ENCODE measurements at places on chromosomes 13 and 19. TPM values are rescaled to one million over a fixed set of nuclear protein-coding genes. Genes with fewer than 3 reads are reported as not detected.

The S1PR5 gene
- not detected for total RNA-seq

The LRRC63 gene
- not detected for total RNA-seq

The CYP4F2 gene
- total RNA-seq: 0.59 TPM

The SIGLEC8 gene
- not detected for total RNA-seq

The HS6ST3 gene
- 0.05 TPM for total RNA-seq

The CYP2A7 gene
- total RNA-seq: not detected

The SH2D3A gene
- 28.5 TPM for total RNA-seq

The PNMA8A gene
- 7.6 TPM for total RNA-seq

The ZNF582 gene
- total RNA-seq: not detected

The RASA3 gene
- 12.1 TPM for total RNA-seq

DNA sequence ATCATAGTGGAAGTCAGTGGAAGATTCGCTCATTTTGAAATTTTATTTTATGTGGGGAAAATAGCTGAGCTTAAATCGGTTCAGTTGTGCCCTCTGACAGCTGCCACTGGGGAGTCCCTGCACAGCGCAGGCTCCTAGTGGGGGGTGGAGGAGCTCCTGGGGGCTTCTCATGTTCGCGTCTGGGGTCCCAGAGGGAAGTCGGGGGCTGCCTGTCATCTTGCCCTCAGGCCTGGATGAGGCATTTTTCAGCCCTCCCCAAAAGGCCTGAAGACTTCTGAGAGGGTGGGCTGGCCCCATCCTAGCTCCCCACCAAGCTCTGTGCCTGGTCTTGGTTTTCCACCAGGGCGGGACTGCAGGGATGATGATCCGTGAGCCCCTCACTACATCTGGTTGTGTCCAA, 82.1 kb downstream of the CHST8 start:
- no peaks in the 10 kb centered on the region for H3K36me3 ChIP-seq
- H3K27ac ChIP-seq: no peak overlapping the region

- H3K4me1 ChIP-seq: peaks cover under 1% of the 10 kb centered on the region
- no peak for DNase-seq
- no peak overlapping the region for H3K4me3 ChIP-seq
Measured at GRCh38 chr19:3114018-3114726, 20.0 kb downstream of the GNA11 start.

GRCh38 chr13:51303063-51303552, 36.4 kb upstream of the SERPINE3 start:
- H3K27ac ChIP-seq: no peak overlapping the region
- no peaks in the 10 kb centered on the region for H3K27me3 ChIP-seq
- DNase-seq: no peak
- no peak overlapping the region for H3K4me3 ChIP-seq
- no peaks in the 10 kb centered on the region for H3K4me1 ChIP-seq
- no peaks in the 10 kb centered on the region for H3K36me3 ChIP-seq

GRCh38 chr19:15666883-15667282, 6.0 kb upstream of the CYP4F12 start:
- no peak for DNase-seq
- H3K4me1 ChIP-seq: no peaks in the 10 kb centered on the region
- no peaks in the 10 kb centered on the region for H3K27me3 ChIP-seq
- H3K27ac ChIP-seq: no peak overlapping the region
- no peaks in the 10 kb centered on the region for H3K36me3 ChIP-seq
- no peak overlapping the region for H3K4me3 ChIP-seq

DNA sequence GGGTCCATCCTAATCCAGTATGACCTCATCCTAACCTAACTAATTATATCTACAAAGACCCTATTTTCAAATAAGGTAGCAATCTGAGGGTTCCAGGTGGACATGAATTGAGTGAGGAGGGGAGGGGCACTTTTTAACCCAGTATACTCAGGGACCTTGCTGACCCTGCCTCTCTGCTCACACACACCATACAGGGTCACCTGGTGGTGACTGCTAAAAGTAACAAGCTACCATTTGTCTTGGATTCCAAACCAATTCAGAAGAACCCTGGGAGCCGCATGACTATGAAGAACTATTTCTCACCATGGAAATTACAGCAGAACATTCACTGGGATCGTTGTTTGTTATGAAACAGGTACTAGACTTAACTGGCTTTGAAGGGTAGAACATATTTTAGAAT, 151.9 kb downstream of the LACC1 start:
- no peaks in the 10 kb centered on the region for H3K36me3 ChIP-seq
- no peak overlapping the region for H3K27ac ChIP-seq
- no peak overlapping the region for H3K4me3 ChIP-seq
- no peak for DNase-seq
- no peaks in the 10 kb centered on the region for H3K4me1 ChIP-seq
- peaks cover 13% of the 10 kb centered on the region for H3K27me3 ChIP-seq

DNA sequence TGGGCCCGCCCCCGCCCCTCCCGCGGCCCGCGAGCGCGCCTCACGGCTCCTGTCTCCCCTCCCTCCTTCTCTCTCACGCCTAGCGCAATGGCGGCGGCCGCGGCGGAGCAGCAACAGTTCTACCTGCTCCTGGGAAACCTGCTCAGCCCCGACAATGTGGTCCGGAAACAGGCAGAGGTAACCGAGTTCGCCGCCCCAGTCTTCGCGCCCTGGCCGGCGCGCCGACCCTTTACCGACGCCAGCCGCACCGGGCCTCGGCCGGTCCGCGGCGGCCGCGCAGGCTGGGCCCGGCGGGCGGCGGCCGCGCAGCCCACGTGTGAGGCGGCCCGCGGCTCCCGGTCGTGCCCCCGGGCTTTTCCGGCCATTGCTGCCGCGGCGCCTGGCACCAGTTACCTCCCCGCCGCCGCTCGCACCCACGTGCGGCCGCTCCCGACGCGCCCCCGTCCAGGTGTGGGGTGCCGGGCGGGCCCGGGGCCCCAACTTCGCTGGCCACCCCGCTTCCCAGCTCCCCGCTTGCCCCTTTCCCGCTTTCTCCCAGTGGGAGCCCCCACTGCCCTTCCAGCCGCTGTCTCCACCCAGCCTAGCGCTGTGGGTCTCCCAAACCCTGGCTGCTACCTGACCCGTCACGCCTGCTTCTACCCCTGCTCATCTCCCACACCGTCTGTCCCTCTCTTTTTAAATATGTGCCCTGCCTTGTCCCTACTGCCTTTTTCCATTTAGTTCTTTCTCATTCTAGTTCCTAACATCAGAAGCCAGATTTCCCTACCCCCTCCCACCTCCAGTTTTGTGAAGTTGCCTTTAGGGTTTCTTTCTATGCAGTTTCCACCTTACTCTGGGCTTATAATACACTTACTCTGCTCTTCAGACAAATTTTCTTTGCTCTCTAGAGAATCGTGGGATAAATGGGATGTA, 23.4 kb downstream of the IPO5 start:
- peak overlapping the region; percentile 95 for H3K27ac ChIP-seq
- peaks cover 11% of the 10 kb centered on the region for H3K4me1 ChIP-seq
- peak overlapping the region; percentile 91 for H3K4me3 ChIP-seq
- peak; percentile 30 for DNase-seq
- H3K27me3 ChIP-seq: no peaks in the 10 kb centered on the region

- H3K36me3 ChIP-seq: no peaks in the 10 kb centered on the region
- no peak overlapping the region for H3K4me3 ChIP-seq
- no peaks in the 10 kb centered on the region for H3K4me1 ChIP-seq
- no peak for DNase-seq
- no peak overlapping the region for H3K27ac ChIP-seq
- H3K27me3 ChIP-seq: no peaks in the 10 kb centered on the region
Measured at GRCh38 chr13:90766386-90766902, 581.0 kb upstream of the MIR17HG start.

DNA sequence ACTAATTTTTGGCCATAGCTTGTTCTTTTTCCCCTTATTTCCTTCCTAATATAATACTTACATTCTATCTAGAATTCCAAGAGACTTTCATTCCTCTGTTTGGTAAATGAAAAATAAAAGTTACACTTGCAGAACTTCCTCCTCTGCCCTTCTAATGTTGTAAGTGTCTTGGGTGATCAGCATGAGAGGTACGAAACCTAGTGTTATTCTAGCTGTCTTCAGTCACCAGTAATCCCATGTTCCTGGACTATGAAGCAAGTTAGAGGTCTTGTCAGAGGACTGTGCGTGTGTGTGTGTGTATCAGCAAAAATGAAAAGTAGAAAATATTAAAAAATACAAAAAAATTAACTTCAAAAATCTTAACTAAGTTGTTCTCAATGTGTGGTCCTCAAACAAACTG, 307.0 kb downstream of the SPRY2 start:
- no peak for DNase-seq
- H3K36me3 ChIP-seq: no peaks in the 10 kb centered on the region
- no peak overlapping the region for H3K4me3 ChIP-seq
- no peak overlapping the region for H3K27ac ChIP-seq

DNA sequence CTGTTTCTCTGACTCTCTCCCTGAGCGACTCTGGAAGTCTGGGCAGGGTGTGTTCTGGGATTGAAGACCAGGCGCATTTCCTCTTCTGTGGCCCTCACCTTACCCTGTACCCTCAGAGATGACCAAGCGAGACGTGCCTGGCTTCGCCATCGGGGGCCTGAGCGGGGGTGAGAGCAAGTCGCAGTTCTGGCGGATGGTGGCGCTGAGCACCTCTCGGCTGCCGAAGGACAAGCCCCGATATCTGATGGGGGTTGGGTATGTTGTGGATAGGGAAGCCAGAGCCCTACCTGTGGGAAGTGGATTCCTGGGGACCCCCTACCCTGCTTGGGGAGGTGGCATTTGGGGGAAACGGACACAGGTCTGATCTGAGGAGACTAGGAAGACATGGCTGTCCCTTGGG, 5.8 kb upstream of the DNM2 start:
- no peak for DNase-seq
- no peak overlapping the region for H3K4me3 ChIP-seq
- peaks cover 3% of the 10 kb centered on the region for H3K4me1 ChIP-seq
- no peaks in the 10 kb centered on the region for H3K27me3 ChIP-seq
- no peak overlapping the region for H3K27ac ChIP-seq
- H3K36me3 ChIP-seq: peaks cover 63% of the 10 kb centered on the region

GRCh38 chr13:33284916-33285315, 639 bp downstream of the STARD13 start:
- H3K27me3 ChIP-seq: no peaks in the 10 kb centered on the region
- H3K4me1 ChIP-seq: peaks cover 37% of the 10 kb centered on the region
- H3K27ac ChIP-seq: peak overlapping the region; percentile 95

DNA sequence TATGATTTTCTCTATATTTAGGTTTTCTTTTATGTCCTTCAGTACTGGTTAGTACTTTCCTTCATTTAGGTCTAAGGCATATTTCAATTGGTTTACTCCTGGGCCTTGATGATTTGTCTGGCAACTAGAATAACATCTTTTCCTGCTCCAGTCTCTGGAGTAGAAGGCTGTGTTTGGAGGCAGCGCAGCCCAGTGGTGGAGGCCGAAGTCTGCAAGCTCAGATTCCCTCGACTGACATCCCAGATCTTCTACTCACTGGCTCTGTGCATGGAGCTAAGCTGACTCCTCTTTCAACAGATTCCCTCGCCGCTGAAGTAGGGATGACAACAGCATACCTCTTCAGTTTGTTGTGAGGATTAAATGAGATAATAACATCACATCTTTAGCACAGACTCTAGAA, 141.0 kb downstream of the RAP2A start:
- no peaks in the 10 kb centered on the region for H3K27me3 ChIP-seq
- no peak overlapping the region for H3K4me3 ChIP-seq
- no peak overlapping the region for H3K27ac ChIP-seq
- H3K36me3 ChIP-seq: no peaks in the 10 kb centered on the region
- no peaks in the 10 kb centered on the region for H3K4me1 ChIP-seq
- DNase-seq: peak; percentile 65

DNA sequence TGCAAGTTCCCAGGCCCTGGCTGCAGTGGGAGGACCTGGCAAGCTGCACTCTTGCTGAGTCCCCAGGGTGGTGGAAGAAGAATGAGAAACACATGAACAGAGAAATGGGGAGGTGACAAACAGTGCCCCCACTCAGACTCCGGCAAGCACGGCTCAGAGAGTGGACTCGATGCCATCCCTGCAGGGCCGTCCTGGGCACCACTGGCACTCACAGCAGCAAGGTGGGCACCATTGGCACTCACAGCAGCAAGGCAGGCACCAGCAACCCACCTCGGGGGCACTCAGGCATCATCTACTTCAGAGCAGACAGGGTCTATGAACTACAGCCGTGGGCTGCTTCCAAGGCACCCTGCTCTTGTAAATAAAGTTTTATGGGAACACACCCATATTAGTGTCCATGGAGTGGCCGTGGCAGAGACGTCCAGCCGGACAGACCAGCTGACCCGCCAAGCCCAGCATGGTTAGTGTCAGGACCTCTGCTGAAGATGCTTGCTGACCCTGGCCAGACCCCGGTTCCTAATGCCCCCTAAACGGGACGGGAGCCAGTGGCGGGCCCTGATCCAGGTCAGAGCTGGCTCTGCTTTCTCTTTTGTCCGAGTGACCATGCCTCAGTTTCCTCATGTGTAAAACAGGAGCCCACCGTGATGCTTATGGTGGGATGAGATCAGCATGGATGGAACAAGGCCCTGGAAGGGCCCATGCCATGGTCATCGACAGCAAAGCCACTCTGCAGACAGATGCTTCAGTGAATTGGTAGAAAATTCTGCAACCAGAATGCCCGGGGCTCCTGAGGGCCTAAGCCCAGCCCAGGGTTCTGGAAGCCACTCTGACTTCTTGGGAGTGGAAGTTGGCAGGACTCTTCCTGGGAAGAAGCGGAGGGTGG, 2.1 kb upstream of the F10 start:
- H3K27ac ChIP-seq: no peak overlapping the region
- DNase-seq: no peak
- H3K4me3 ChIP-seq: no peak overlapping the region
- no peaks in the 10 kb centered on the region for H3K27me3 ChIP-seq
- H3K36me3 ChIP-seq: peaks cover 6% of the 10 kb centered on the region

- H3K36me3 ChIP-seq: no peaks in the 10 kb centered on the region
- no peak for DNase-seq
- H3K27ac ChIP-seq: no peak overlapping the region
Measured at GRCh38 chr19:30734669-30735068, 362.5 kb downstream of the ZNF536 start.

GRCh38 chr19:42123765-42124164, 8.5 kb downstream of the POU2F2 start:
- H3K27me3 ChIP-seq: no peaks in the 10 kb centered on the region
- peaks cover 20% of the 10 kb centered on the region for H3K4me1 ChIP-seq
- no peak overlapping the region for H3K4me3 ChIP-seq
- DNase-seq: no peak

- peak; percentile 65 for DNase-seq
- H3K4me3 ChIP-seq: no peak overlapping the region
- H3K4me1 ChIP-seq: peaks cover 5% of the 10 kb centered on the region
- H3K27ac ChIP-seq: no peak overlapping the region
- H3K36me3 ChIP-seq: no peaks in the 10 kb centered on the region
- no peaks in the 10 kb centered on the region for H3K27me3 ChIP-seq
Measured at GRCh38 chr13:46288570-46289259, 77.0 kb downstream of the LRRC63 start.

Data from MCF 10A (cell line).